Stimulated activated naive CD8-positive, alpha-beta T cell treated with anti-CD3 and anti-CD28 coated beads, Interleukin-15, Interleukin-2, amounts not matched to agents 100 U/mL and 50 U/mL, for 24 hours (primary cell): ENCODE measurements at places on chromosomes 7 and 10.

GRCh38 chr7:510782-511281, 8.8 kb downstream of the PDGFA start:
- no peak for DNase-seq

DNA sequence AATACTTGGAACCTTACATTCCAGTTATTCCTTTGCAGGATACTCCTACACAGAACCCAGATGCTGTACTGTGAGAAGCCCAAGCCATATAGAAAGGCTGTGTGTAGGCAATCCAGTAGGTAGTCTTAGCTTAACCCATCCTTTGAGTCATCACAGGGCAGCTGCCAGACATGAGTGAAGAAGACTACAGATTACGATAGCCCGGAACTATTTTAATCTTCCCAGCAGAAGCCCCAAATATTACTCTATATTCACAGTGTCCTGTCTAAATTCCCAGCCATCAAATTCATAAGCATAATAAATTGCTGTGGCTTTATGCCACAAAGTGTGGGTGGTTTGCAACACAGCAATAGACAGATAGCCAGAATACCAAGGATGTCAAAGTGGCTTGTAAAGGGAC, 474.1 kb upstream of the STEAP1 start:
- DNase-seq = no peak

DNA sequence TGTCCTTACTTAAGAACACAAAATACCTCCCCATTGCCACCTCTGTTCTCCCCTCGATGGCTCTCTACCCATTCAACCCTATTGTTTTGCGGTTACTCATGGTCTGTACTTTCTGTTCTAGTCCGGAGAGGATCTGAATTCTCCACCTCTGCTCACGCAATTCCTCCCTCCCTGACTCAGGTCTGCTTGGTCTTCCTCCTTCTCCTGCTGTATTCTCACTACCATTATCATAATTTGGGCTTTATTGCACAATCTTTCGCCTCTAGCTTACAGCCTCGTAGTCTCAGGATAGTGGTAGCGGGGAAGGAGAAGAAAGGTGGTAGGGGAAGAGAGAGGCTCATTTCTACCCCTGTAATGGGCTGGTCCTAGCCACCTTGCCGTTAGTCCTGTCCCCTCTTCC, 35.4 kb upstream of the FAM180A start:
- no peak for DNase-seq

GRCh38 chr7:18393465-18394118, 102.0 kb upstream of the HDAC9 start:
- no peak for DNase-seq

GRCh38 chr10:42574336-42574735, 64.0 kb downstream of the ZNF33B start:
- no peak for DNase-seq

- DNase-seq = no peak
Measured at GRCh38 chr10:112330607-112331160, 43.2 kb upstream of the ACSL5 start.

DNA sequence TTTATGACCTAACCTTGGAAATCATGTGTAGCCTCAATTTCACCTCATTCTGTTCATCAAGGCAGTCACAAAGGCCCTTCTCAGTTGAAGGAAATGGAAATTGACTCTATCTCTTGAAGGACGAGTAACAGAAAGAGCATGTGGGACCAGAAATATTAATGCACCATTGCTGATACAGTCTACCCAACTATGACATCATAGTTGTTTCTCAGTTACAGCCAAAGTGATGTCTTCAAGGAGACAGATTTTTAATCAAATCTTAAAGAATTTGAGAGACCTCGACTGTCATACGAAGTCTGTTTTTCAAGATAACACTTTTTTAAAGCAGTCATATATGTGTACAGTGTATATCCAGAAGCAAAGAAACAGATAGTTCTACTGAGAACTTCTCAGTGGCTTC, 335.7 kb upstream of the PHF14 start:
- no peak for DNase-seq

DNA sequence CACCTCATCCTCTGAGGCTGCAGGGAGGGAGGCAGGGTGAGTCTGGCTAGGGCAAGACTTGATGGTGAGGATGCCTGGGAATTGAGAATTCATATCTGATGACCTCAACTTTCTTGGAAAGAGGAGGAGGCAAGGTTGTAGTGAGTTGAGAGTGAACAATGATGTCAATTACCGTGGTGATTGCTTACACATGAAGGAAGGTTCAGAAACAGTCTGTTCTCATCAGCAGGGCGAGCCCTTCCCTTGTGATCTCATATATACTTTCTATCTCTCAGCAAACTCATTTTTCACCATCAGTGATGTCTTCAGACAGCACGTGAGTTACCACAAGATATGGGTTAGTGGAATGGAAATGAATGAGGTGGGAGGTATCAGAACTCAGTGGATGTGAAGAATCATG, 20.1 kb upstream of the COL13A1 start:
- no peak for DNase-seq

- DNase-seq = no peak
Measured at GRCh38 chr10:45640941-45641340, 31.6 kb downstream of the ZFAND4 start.

- no peak for DNase-seq
Measured at GRCh38 chr10:12050528-12050927, 7.9 kb upstream of the UPF2 start.

GRCh38 chr10:51073453-51074237, 642 bp upstream of the PRKG1 start:
- peak; percentile 4 for DNase-seq

DNA sequence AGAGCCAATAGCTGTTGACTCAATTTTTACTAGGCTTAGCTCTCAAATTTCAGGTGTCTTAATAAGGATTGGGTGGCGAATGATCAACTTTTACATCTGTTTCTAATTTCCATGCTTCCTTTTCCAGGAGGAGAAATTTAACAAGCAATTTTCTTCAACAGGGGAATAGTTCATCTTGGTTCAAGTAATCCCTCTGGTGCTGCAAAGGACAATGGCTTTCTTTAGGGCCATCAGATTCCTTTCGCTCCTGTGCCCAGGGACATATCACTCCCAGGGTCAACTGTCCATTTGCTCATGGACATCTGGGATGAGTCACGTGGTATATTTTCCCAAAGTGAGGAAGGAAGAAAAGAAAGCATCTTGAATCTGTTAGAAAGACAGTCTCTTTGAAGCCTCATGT, 313.3 kb downstream of the FRMD4A start:
- no peak for DNase-seq

DNA sequence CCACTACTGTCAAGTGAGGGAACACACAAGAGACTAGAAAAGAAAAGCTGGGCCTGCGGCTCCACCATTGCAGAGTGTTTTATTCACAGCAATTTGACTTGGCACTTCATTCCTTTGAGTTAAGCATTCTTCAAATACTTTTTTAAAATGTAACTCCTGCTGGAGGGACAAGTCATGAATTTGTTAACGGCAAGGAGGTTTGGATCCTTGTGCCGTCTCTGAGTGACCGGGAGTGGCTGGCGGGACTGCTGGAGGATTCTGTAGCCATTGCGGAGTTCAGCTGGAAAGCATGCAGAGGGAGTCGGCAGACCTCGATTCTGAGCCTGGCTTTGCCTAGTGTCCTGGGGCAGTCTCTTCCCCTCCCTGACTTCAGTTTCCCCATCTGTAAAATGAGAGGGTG, 9.8 kb downstream of the HSPA12A start:
- DNase-seq = no peak

DNA sequence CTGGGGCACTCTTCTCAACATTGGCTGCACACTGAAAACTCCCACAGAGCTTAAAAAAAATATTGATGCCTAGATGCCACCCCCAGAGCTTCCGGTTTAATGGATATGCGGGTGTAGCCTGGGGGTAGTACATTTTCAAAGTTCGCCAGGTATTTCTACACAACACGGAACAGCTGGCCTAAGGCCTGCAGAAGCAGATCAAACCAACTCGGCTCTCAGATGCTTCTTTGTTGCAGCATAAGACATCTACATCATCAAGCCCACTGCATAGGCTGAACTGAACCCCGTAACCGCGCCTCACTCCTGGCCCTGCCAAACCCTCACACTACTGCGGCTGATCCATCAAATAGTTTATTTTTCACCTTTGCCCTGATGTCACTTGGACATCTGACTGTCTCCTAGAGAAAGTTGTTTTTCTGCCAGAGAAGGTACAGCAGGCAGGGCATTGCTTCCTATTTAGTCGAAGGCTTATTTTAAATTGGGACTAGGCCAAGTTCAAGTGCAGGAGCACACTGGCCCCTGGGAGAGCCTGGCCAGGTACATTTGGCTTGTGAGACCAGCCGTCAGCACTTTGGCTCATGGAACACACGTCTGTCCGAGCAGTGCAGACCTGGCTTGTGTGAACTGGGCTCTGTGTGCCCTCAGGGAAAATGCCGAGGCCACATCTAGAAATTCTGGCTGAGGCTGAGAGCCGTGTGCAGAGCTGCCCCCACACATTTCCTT, 113.3 kb downstream of the TACC2 start:
- no peak for DNase-seq

DNA sequence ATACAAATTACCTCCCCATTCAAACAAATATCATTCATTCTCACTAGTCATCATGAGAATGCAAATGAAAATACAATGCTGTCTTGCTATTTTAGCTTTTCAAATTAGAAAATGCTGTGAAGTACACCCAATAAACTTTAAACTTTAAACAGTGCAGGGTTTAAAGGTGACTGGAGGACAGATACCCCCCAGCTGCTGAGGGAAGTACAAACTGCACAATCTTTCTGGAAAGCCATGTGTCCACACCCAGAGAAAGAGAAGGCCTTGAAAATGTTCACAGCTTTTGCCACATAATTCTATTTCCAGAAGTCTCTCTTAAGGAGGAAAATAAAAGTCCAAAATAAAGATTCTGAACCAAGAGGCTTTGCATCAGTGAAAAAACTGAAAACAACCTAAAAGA, 56.5 kb downstream of the PIK3AP1 start:
- no peak for DNase-seq

DNA sequence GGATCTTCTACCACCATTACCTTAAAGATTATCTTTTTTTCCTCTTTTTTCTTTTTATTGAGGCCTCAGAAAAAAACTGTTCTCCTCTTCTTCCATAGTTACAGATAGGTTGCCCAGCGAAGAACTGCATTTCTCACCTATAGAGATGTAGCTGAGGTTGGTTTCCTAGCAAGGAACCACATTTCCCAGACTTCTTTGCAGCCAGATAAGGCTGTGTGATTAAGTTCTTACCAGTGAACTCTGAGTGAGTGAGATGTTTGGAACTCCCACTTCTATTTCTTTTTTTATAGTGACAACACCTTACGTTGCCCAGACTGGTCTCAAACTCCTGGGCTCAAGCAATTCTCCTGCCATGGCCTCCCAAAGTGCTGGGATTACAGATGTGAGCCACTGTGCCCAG, 5.9 kb upstream of the MCMBP start:
- no peak for DNase-seq

DNA sequence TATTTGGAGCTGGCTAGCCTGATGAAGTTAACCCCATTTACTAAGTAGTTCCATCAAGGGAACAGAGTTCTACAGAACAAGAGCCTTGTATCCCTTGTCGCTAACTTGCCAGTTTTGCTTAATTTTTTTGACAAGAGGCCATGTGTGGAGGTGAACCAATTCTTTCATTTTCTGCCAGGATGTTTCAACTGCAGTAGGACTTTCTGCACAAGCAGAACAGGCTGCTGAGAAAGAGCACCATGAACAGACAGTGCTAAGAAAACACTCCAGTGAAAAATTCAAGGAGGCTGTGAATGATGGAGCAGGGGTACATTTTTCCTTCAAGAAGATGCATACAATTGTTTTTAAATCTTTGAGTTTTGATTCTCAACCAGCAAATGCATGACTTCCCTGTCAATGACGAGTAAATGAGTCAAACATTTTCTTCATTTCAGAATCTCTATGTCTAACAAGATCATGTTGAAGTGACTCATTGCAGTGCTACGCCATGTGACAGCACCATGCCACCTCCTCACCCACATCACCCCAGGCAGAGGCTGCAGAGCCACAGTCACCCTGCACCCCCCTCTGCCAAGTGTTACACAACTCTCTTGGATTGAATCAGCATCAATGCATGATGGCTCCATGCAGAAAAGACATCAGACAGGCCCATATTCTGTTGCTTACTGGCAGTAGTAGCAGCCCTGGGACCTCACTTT, 193.1 kb downstream of the COBL start:
- DNase-seq = peak; percentile 65

DNA sequence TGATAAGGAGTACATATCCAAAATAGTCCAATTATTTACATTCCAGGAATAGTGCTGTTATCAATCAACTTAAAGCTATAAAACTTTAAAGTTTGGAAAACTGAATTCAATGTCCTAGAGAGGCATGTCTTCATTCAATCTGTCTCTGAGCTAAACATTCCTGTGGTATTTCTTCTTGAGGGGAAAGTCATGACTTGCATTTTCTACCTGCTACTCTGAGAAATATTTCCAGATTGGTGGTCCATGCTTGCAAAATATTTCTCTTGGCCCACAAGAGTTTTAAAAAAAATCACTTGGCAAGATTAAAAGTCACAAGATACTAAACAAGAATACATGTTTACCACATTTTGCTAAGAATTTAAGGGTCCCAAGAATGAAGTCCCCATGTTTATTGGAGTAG, 63.6 kb upstream of the HGF start:
- DNase-seq = no peak

GRCh38 chr10:94216201-94216600, 146.5 kb downstream of the NOC3L start:
- no peak for DNase-seq

DNA sequence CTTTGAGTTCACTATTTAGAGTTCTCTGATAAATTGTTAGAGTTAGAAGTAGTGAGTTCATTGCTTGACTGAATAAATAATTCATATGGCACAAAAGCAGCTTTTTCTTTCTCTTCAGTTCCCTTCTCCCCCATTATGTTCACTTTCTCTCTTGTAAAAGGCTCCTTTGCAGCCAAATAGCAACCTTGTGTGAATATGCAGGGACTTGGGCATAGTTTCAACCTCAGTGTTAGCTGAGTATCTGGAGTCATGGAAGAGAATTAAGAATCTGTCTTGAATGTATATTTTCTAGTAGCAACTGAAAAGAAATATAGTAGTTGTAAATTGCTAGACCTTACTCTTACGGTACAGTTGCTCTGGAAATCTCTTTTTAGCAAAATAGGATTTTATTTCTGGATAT, 31.9 kb downstream of the ZEB1 start:
- DNase-seq = no peak

- no peak for DNase-seq
Measured at GRCh38 chr10:130400890-130401289, 264.7 kb downstream of the GLRX3 start.

DNA sequence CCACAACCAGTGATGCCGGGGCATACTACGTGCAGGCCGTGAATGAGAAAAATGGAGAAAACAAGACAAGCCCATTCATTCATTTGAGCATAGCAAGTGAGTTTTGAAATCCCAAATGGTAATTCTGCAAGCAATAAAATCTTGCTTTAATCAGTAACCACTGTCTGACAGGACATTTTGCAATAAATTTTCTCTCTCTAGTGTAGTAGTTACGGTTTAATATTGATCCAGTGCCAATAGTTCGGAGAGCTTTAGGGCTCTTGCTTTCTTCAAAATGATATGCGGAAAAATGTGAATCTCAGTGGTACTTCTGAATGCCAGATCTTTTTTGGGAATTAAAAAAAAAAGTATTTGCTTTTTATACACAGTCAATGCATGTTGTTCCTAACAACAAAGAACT, 520.4 kb downstream of the SDK1 start:
- no peak for DNase-seq
